Pulmonary artery endothelial cell (primary cell): ENCODE measurements at places on chromosomes 2 and 18. TPM values are rescaled to one million over a fixed set of nuclear protein-coding genes. Genes with fewer than 3 reads are reported as not detected.

- DNase-seq: no peak
Measured at GRCh38 chr18:49907346-49907929, 94.1 kb upstream of the ACAA2 start.

TMEM247 gene
- total RNA-seq: not detected in 2 replicates

DNA sequence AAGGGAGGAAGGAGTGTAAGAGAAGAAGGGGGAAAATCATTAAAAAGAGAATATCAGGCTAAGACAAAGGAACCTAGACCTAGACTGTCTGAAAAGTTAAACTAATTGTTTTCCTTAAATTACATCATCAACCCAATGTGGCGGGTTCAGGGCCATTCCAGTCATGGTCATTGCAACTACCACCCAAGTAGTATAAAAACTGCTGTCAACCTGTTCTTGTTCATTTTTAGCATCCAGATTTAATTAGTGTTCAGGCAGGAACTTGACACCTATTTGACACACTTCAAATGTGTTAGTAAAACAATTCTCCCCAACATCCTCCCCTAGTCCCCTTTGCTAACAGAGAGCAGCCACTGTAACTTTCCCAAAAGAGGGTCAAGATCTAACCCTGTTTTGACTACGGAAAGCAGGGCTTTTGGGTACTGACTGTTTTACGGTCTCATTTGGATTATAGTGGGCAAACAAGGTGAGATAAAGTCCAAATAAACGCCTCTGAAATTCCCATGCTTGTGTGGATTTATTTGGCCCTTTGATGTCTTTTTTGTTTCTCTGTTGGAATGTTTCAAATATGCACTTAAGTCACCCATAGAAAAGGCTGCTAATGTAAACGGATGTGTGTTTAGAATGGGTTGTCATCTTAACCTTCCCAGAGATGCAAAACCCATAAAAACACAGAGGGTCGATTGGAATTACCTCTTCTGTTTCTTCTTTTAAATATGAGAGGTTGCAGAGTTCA, 19.3 kb upstream of the TANC1 start:
- DNase-seq: no peak

GPBAR1 gene
- 0.07 TPM in 2 replicates for total RNA-seq

DNA sequence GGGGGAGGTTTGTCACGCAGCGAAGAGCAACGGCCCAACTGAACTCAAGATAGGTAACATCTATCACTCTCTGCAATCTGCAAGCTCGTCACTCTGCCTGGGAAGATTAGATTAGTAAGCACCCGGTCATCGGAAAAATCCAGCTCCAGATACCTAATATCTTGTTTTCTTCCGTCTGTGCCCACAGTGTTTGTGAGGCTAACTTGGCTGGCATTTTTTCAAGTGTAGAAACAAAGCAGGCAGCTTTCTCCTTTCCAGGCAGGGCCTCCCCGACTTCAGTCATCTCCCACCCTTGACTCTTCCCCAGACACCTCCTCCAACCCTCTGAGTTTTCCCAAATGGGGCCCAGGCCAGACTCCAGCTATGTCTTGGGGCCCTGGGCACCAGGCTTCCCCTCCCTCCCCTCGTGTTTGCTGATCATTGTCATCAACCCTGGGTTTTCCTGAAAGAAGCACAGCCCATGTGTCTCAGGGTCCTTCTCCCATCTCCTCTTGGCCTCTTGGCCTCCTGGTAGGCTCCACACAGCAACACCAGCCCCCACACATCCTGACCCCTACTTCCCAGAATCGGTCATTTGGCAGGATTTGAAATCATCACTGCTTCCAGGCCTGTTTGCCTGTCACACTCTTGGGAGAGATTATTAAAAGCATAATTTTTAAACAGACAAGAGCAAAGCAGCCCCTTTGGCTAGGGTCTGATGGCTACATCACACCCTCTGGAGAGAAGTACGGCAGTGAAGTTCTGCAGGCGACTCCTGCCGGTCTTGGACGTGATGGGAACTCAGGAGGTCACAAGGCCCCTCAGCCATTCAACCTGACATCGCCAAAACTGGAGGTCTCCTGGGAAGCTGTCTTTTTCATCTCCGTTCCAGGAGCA, 144.9 kb upstream of the ID2 start:
- no peak for DNase-seq
